ENCODE measurements at places on chromosomes 11 and 22.

GRCh38 chr11:121630041-121630440 lies 177.3 kb upstream of the SORL1-AS1 start:
- no peak for DNase-seq

GRCh38 chr22:30301995-30302809 lies 12.9 kb upstream of the CASTOR1 start:
- no peak for DNase-seq

DNA sequence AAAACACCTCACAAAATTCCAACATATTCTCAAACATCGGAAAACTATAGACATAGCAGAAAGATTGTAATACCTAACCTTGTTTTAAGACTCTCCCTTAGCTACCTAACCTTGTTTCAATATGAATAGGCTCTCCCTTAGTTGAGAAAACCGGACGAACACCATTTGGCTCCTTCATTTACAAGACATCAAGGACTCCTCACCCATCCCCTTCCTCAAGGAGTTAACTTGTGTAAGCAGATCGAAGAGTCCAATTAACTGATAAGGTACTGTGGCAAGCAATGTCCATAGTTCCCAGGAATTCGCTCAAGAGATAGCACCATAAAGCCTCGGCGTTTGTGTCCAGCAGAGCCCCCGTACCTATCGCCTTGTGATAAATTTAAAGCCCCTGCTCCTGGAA lies 4.6 kb upstream of the ACRV1 start:
- DNase-seq, result no peak

DNA sequence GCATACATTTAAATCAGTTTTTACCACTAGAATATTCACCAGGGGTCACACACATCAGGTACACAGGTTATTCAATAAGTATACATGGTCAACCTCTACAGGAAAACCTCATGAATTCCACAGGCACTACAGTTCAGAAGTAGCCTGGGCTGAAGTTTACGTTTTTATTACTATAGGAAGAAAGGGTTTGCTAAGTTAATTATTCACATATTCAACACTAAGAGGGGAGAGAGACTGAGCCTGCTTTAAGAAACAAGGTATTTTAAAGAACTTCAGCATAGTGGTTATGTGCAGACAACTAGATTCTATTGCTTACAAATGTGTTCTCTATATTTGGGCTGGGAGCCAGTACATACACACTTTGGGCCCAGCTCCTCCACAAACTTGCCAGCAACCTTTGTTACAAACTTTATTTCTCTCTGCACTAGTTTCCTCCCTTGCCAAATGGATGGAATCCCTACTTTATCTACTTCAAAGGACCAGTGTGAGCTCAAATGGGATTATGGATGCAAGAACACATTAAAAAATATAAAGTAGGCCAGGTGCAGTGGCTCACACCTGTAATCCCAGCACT lies 31.9 kb downstream of the IL18BP start:
- DNase-seq, result no peak

- no peak for DNase-seq
These were observed 17.9 kb downstream of the C1QTNF6 start for GRCh38 chr22:37169947-37170688.

DNA sequence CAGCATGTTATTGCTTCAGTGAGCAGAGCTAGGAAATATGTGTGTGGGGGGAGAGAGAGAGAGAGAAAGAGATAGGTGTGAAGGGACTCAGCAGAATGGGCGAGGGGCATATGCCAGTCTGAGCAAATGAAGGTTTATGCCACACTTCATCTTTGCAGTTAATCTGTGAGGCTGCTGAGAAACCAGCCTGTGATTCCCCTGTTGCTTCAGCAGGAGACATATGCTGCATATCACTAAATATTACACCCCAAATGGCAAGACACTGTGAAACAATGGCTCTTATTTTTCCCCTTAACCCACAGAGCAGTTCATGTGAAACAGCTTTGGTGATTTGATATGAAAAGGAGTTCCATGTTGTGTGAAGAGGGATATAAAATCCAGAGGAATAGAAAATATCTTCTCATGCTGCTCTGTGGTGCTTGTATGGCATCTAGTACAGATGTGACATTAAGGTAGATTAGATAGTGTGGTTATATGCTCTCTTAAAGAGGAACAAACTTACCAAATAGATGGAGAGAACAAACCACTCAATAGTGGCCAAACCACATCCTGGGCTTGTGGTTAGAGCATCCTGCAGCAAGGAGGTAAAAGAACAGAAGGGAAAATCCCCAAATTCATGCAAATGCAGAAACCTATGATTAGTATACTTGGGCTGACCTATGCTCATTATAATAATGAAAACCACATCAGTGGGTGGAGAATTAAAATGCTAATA lies 864.2 kb downstream of the FAM181B start:
- DNase-seq, result peak; percentile 88

DNA sequence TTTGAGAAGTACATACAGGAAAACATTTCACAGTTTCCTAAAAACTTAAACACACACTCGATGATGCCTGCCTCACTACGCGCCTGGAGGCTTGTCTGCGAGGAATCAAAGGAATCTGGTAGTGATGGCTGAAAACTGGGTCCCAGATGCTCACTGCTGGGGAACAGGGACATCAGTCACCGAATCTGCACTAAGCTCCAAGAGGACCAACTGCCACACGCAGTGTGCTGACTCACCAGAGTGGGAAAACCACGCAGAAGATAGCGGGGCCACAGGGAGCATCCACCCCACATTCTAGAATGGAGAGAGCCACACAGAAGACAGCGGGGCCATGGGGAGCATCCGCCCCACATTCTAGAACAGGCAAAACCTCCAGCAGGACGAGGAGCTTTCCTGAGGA lies 24.3 kb upstream of the MOB2 start:
- no peak for DNase-seq

Data from activated T-cell treated with anti-CD3 and anti-CD28 coated beads, Interleukin-2, amount 50 U/mL, for 72 hours (primary cell).